BJ (cell line): ENCODE measurements at places on chromosomes 6 and 20. TPM values are rescaled to one million over a fixed set of nuclear protein-coding genes. Genes with fewer than 3 reads are reported as not detected.

Gene PHF3
- 7.4 and 15.6 TPM in 2 replicates for polyA plus RNA-seq

Gene MATN4
- polyA plus RNA-seq, result 0.05 and 0.06 TPM in 2 replicates

Gene HINT3
- polyA plus RNA-seq, result 1.3 and 3.1 TPM in 2 replicates

Gene RCAN2
- polyA plus RNA-seq, result 5.9 and 7.4 TPM in 2 replicates

Gene PRDM13
- polyA plus RNA-seq, result not detected in 2 replicates
